ENCODE measurements at places on chromosomes 13 and 19.

GRCh38 chr19:15136234-15136954 lies 29.2 kb downstream of the SYDE1 start:
- DNase-seq, result no peak

DNA sequence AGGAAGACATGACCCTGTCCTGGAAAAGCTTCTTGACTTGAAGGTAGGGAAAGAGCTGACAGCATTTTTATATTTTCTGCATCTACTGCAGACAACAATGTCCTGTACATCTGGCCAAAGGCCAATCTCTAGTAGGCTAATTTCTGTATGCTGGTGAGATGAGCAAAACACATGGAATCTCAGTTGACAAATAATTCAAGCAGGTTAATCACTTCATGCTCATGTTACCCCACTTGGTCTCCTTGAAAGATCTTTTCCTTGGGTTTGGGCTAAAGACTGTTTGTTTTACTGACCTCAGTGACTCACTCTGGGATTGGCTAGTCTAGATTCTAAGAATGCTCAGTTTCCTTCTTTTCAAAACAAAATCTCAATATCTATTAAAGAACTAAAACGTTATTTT lies 298.8 kb downstream of the LMO7 start:
- DNase-seq, result no peak

GRCh38 chr13:60482012-60482411 lies 85.0 kb downstream of the TDRD3 start:
- no peak for DNase-seq

DNA sequence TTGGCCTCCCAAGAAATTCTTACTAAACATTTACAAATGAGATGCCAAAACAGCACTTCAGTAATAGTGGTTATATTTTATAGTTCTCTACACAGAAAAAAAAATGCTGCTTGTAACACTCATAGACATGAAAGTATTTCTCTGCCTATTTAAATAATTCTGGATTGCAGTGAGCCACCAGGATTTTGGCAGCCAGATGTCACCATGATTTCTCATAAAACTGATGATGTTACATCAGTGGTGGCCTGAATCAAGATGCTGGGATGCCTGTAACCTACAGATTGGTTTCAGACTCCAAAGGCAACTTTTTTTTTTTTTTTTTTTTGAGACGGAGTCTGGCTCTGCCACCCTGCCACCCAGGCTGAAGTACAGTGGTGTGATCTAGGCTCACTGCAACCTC lies 2.7 kb upstream of the CAPS start:
- DNase-seq, result no peak

DNA sequence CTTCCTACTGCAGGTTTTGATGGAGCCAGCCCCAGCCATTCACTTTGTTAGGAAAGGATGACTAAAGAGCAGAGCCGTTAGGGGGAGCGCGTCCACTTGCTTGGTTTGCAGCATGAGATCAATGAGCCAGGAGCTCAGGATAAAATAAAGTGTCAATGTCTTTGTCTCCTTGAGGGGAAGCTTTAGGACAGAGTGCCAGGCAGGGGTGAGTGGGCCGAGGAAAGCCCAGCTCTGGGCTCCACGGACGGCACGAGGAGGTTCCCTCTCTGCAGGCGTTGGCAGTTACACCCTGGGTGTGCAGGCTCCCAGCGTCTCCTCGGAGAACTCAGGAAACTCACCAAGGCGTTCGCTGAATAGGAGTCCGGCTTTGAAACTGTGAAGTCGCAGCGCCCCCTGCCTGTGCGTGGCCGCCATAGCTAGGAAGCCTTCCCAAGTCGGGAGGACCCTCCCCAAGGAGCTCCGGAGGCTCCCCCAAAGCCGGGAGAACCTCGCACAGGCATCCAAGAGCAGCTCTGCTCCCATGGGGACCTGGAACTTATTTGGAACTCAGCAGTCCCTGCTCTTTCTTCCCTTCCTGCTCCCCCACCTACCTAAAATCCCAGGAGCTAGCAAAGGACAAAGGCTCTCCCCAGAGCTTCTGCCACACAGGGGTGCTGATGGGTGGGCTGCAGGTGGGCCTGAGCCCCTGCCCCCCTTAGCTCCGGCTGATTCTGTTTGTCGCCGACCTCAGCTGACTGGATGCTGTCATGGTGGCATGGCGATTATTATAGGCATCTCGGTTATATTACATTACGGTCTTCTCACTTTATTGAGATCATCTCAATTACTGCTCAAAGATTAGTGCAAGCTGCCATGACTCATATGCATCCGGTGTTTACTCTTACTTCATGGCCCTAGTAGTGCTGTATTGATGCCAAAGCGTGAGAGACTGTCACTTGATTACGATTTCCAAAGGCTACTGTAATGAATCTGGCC lies 34.4 kb downstream of the GSX1 start:
- peak; percentile 92 for DNase-seq

DNA sequence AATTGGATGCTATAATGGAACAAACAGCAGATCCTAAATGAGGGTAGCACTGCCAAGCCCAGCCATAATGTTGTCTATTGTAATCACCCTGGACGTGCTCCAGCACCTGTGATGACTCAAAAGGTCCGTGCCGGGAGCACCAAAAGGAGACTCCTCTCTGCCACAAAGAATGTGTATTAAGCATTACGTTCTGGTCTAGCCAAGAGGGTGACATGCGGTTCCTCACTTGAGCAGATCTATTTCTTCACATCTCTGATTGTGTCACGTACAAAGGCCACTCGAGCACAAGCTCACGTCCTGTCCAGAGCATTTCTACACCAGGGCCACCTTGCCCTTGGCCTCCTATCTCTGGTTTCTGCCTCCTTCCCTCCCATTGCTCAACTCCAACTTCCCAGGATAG lies 219.9 kb upstream of the IRS2 start:
- DNase-seq, result no peak

DNA sequence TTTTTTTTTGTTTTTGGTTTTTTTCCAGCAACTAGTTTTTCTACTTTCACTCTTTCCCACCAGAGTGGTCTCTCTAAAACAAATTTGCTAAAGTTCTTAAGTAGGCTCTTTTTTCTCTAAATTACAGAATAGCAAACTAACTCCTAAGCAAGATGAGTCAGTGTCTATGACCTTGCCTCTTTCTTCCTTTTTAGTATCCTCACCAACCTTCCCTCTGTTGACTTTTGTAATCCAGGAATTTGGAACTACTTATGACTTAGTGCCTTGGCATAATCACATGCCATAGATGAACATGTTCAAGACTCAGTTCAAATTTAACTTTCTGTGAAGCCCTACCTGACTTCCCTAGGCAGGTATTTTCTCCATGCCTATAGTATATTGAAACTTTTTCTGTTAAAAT lies 32.3 kb upstream of the AKAP11 start:
- DNase-seq, result no peak

DNA sequence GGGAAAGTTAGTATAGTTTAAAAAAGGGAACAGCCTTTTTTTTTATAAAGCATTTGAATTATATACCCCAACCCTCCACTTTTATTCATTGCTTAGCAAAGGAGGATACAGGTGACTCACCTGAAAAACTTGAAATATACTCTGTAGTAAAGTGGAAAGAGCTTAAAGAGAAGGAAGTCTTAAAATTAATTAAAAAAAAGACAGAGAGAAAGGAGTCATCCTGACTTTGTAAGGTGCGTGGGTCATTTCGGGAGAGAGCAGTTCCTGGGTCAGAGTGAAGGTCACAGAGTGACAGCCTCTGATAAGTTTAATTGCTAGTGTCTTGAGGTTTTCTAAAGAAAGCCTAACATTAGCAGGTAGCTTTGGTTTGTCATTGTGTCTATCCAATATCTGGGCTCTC lies 310.3 kb downstream of the KLF5 start:
- no peak for DNase-seq

GRCh38 chr19:38686530-38686888 lies 39.1 kb downstream of the ACTN4 start:
- no peak for DNase-seq

DNA sequence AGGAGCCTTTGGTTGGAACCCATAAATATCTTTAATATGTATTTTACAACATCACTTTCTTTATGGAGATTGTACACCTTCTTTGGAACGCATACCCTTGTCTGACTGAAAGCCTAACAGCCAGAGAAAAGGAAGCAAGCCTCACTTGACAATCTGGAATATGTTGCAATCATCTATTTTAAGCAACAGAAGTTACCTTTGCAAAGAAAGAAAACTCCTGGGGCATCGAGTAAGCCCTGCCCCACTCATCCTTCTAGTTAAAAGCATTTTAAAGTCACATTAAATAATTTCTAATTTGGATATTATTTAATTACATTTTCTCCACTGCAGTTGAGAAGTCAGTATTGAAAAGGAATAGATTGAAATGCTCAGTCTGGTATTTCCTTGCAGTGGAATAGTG lies 542.7 kb downstream of the MYO16 start:
- DNase-seq, result no peak

DNA sequence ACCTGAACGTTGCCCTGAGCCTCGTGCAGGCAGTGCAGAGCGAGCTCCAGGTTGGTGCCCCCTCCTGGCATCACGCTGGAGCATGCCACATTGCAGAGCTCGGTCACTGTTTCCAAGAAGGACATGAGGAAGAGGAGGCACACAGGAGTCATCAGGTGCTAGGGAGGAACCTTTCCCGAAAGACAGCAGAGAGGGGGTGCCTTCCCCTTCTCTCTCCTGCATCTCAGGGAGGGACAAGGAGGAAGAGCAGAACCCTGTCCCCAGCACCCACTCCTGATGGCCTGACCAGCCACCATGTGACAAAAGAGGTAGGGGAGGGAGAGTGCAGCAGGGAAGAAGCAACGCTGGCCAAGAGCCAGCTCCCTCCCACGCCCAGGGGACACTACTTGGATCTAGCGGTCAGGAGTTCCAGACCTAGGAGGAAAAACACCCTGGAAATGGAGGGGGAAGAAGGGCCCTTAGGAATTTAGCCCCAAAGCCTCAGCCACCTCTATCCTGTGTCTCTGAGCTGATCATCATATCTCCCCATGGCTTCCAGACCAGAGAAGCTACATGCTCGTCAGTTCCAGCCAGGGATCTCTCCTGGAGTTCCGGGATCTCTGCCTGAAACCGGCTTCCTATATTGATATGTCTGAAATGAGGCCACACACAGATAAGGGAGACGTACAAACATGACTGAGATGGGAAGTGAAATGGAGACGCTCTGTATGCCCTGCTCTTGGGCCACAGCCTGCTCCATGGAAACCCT lies 17.0 kb upstream of the NAPA start:
- no peak for DNase-seq

DNA sequence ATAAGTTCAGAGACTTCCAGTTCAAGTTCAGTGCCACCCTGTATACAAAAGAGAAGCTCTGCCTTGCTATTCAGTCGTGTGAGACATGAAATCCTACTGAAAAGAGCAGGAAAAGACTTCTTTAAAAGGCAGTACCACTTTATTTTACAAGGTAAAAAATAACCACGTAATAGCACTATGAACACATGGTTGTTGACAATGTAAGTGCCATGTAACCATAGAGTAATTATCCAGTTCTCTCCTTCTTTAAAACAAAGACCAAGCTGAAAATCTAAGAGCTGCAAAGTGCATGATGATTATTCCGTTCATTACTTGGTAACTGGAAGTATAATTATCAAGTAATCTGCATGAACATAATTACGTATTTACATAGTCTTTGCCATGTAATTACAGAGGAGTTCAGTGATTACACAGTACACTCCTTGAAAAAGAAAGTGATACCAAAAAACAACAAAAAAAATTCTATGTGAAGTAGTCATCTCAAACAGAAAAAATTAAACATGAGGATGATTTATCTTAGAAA lies 288.7 kb downstream of the EFNB2 start:
- no peak for DNase-seq

DNA sequence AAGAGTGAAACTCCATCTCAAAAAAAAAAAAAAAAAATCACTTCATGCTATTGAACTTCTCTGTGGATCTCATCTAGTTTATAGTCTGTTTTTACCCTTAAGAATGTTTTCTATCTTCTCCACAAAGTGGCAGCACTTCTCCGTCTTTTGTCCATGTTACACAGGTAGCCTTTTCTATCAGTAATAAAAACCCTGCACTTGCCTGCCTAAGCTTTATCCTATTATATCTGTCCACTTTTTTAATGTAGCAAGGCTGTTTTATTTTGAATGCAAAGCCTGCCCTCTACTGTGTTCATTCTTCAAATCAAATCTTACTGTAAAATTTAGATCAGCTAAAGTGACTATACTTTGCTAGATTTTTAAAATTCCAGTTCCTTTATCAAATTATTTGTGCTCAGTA lies 124.0 kb downstream of the STOML3 start:
- DNase-seq, result no peak

- no peak for DNase-seq
These were observed 24.0 kb upstream of the KATNAL1 start for GRCh38 chr13:30331331-30331771.

- DNase-seq, result no peak
These were observed 549.4 kb upstream of the SLITRK1 start for GRCh38 chr13:84431646-84432045.

DNA sequence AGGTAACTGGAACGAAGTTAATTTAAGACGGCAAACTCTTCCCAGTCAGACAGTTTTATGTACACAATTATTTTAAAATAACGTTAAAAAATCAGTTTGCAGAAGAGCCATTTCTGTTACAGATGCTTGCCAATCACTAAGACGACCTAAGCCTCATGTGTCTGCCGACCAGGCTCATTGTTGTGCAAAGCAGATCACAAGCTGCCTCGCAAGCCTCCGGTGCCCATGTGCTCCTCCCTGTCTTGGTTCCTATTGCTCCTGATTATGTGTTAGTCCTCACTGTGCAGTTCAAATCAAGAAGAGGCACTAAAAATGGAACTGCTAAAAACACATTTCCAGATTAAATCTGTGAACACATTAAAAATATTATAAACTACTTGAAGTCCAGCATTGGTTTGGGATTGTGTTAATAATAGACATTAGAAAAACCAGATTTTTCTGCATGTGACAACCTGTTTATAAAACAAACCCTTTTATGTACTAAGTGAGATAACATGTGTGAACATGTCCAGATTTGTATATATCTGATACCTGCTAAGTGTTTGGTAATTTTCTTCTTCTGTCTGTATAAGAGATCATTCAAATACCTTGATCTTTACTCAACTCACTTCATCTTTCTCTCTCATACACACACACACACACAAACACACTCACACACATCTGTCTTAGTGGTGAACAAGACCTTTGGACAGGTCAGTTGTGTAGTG lies 81.9 kb upstream of the SLC15A1 start:
- DNase-seq, result peak; percentile 74

- peak; percentile 82 for DNase-seq
These were observed 19.6 kb upstream of the B3GNT3 start for GRCh38 chr19:17775245-17775927.

DNA sequence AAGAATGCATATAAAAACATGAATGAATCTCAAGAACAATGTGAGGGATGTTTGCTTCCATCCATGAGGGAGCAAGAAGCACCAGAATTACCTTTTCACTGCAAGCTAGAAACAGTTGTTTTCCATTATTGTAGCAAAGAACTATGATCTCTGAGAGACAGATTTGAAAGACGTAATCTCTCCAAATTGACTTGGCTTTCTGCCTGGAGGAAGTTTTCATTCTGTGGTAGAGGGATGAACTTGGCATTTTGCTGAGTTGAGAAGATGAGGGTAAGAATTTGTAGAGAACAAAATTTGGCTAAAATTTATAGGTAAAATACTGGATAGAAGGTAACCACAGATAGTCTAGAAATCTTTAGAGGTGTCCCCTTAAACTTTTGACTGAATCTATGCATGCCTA lies 496.8 kb downstream of the TDRD3 start:
- no peak for DNase-seq

Data from neural progenitor cell (in vitro differentiated cells).